CD4-positive, alpha-beta memory T cell (primary cell): ENCODE measurements at places on chromosomes 2 and 18. TPM values are rescaled to one million over a fixed set of nuclear protein-coding genes. Genes with fewer than 3 reads are reported as not detected.

- no peaks in the 10 kb centered on the region for H3K36me3 ChIP-seq
- H3K27me3 ChIP-seq, result no peaks in the 10 kb centered on the region
- H3K4me3 ChIP-seq, result no peak overlapping the region
- no peak overlapping the region for H3K27ac ChIP-seq
Measured at GRCh38 chr2:66497431-66498288, 62.7 kb downstream of the MEIS1 start.

DNA sequence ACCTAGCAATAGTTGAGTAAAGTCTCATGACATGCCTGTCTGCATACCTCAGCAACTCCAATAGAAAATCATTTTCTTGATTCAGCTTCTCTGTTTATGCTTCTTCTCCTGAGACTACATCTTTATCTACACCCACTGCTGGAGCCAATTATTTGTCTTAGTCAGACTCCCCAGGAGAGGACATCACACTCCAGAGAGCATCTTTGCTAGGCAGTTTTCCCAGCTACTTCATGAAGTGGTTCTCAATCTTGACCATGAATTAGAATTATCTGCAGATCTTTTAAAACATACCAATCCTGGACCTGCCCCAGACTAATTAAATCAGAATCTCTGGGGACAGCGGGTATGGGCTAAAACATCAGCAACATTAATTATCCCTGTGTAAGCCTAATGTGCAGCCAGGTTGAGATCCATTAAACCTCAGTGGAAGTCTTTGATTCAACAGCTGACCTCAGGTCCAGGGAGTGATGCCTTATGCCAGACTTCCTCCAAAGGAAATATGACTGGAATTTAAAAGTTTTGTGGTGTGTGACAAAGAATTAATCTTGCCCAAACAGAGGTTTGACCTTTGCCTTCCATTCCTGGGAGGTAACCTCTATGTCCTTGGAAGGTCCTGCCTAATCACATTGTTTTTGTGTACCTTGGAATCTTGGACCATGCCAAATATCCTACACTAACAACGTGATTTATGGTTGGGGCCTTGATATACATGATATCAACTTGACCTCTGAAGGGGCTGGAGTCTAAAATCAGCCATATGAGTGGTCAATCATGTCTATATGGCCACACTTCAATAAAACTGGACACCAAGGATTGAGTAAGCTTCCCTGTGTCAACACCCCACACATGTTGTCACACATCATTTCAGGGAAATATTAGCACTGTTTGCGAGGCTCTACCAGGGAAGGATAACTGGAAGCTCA is 99.3 kb upstream of the DNAJC10 start:
- no peaks in the 10 kb centered on the region for H3K27me3 ChIP-seq
- no peak overlapping the region for H3K4me3 ChIP-seq
- no peaks in the 10 kb centered on the region for H3K4me1 ChIP-seq
- no peak for DNase-seq
- H3K27ac ChIP-seq, result no peak overlapping the region
- no peaks in the 10 kb centered on the region for H3K36me3 ChIP-seq

The MTX2 gene
- 8.1 TPM for total RNA-seq

GRCh38 chr2:172985139-172985892 is 90.3 kb upstream of the MAP3K20 start:
- no peak overlapping the region for H3K4me3 ChIP-seq
- H3K36me3 ChIP-seq, result no peaks in the 10 kb centered on the region
- H3K27ac ChIP-seq, result no peak overlapping the region
- no peak for DNase-seq

DNA sequence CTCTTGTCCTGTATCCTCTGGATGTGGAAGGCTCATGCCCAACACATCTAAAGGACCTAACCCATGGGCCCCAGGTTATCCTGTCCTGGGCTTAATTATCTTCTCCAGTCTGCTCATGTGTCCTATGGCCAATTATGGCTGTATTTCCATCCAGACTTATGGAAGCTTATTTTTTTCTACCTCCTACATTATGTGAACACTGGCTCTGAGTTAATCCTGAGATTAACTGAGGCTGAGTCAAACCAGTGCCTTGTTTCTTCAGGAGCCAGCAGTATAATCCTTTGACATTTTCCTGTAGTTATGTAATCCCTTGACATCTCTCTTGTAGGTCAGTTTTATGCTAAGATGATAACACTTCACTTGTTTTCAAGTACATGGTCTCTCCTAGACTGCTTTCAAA is 213.6 kb downstream of the PMAIP1 start:
- no peak overlapping the region for H3K4me3 ChIP-seq
- no peaks in the 10 kb centered on the region for H3K36me3 ChIP-seq
- no peak overlapping the region for H3K27ac ChIP-seq
- H3K4me1 ChIP-seq, result no peaks in the 10 kb centered on the region
- no peaks in the 10 kb centered on the region for H3K27me3 ChIP-seq

DNA sequence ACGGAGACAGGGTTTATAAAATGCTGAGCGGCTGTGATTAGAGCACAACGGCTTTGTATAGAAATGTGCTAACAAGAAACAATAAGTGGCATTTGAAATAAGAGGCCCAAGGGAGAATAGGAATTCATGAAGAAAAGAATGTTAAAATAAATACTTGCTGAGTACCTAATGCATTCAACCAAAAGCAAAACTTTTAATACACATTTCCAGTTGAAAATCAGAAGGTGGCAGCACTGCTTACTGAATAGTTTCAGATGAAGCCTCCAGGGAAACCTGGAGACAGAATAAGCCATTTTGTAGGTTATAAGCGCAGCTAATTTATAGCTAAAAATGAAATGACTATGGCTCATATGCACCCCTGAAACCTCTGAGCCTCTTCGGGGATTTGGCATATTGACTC is 286.6 kb downstream of the DPP10 start:
- H3K27me3 ChIP-seq, result no peaks in the 10 kb centered on the region
- no peaks in the 10 kb centered on the region for H3K4me1 ChIP-seq
- no peak overlapping the region for H3K27ac ChIP-seq
- no peak overlapping the region for H3K4me3 ChIP-seq
- no peak for DNase-seq
- no peaks in the 10 kb centered on the region for H3K36me3 ChIP-seq

The POTEC gene
- not detected for total RNA-seq

DNA sequence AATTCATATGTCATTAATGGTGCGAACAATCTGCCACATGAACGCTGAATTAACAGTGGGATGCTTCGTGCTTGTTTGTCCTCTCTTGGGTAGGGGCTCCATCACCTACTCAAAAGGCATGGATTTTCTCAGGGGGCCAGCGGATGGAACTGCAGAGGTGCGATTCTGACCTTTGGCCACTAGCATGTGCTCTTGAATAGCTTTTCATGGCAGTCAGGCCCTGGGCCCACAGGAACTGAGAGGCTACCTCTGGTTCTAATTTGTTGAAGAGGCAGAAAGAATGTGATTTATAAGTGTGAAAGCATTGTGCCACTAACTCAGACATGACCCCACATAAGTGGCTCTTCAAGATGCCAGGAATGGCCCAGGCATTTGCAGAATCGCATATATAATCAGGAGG is 283.2 kb downstream of the INSIG2 start:
- H3K4me3 ChIP-seq, result no peak overlapping the region
- DNase-seq, result no peak
- H3K27ac ChIP-seq, result no peak overlapping the region
- H3K36me3 ChIP-seq, result no peaks in the 10 kb centered on the region
- no peaks in the 10 kb centered on the region for H3K27me3 ChIP-seq

The ITPRIPL1 gene
- total RNA-seq, result 11.7 TPM
